ENCODE measurements at places on chromosomes 3 and 15.
A peak's percentile ranks its signal among the peaks of the same experiment; 100 is the strongest.

- DNase-seq, result peak; percentile 28
Measured at GRCh38 chr3:184691397-184692231, 20.2 kb downstream of the MAGEF1 start.

GRCh38 chr3:8760506-8760905, 8.9 kb downstream of the OXTR start:
- no peak for DNase-seq

- DNase-seq, result no peak
Measured at GRCh38 chr15:49678655-49679054, 57.8 kb downstream of the DTWD1 start.

GRCh38 chr15:56469483-56469882, 4.5 kb upstream of the MNS1 start:
- DNase-seq, result no peak

DNA sequence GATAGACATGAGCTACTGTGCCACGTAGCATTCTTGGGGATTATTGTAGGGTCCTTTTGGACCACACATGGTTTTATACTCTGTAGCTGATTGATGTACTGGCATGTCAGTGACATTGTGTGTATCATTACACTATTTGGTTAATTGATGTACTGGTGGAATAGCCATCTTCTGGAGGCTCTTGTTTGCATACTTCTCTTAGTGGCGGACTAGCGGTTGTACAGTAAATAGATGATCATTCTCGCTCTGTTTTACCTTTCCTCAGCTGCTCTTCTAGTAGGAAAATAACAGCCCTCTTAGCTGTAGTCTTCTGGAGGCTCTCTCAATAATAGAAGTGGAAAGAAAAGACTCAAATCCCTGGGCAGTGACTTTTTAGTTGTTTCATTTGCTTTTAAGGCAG, 24.8 kb downstream of the IGF1R start:
- DNase-seq, result no peak

GRCh38 chr3:108757404-108757982, at the start of gene RETNLB:
Gene RETNLB, minus strand, starts transcription at chr3:108757410. Its CDS starts 225 bp downstream, at chr3:108757185.
- no peak for DNase-seq

DNA sequence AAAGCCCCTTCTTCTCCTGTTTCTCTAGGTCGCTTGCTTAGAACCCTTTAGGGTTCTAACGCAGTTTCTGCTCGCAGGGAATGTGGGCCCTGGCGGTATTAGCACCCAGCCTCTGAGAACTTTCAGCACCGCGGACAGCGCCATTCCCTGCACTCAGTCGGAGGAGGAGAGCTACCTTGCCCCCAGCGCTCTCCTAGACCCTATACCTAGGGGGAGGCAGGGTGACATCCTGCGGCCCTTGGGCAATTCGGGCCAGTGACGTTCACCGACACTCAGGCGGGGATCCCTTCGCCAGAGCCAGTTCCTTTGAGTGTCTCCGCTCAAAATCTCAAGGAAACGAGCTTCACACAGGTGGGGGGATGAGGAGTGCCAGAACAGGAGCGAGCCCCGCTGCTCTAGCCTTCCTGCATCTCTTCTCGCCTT, 1.3 kb downstream of the SLC7A14 start:
- no peak for DNase-seq

GRCh38 chr3:28018925-28019718, 222.3 kb upstream of the CMC1 start:
- DNase-seq, result no peak

GRCh38 chr15:36903922-36904556, 196.3 kb downstream of the MEIS2 start:
- DNase-seq, result no peak

DNA sequence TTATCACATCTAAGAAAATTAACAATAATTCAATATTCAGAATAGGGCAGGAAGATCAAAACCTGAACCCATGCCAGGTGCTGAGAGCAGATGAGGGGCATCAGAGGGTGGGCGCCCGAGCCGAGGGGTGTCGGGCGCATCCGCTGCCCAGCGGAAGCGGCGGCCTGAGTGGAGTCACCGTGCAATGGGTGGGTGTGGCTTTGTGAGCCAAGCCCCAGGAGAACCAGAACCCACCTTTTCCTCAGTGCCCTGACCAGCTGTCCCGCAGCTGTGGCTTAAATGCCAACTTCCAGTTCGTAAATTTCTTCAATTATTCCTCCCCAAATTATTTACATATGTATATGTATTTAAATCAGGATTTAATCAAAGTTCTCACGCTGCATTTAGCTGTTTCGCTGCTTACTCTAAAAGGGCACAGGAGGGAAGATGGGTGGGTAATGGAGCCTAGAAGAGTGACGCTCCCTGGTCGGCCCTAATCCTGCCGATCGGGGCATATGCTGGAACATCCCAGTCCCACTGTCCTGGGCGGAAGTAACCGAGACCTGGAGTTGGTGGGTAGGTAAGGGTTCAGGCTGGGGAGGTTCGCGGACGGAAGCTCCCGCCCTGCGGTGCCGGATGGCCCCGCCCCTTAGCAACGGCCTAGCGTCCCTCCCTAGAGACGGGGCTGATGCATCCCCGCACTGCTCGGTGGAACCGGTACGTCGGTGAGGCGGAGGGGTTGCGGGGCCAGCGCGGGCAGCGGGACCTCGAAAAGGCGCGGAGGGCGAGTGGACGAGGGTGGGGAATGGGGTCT, 1.3 kb downstream of the DNAH1 start:
- DNase-seq, result no peak

- DNase-seq, result no peak
Measured at GRCh38 chr3:98259-98654, 98.3 kb upstream of the CHL1 start.

DNA sequence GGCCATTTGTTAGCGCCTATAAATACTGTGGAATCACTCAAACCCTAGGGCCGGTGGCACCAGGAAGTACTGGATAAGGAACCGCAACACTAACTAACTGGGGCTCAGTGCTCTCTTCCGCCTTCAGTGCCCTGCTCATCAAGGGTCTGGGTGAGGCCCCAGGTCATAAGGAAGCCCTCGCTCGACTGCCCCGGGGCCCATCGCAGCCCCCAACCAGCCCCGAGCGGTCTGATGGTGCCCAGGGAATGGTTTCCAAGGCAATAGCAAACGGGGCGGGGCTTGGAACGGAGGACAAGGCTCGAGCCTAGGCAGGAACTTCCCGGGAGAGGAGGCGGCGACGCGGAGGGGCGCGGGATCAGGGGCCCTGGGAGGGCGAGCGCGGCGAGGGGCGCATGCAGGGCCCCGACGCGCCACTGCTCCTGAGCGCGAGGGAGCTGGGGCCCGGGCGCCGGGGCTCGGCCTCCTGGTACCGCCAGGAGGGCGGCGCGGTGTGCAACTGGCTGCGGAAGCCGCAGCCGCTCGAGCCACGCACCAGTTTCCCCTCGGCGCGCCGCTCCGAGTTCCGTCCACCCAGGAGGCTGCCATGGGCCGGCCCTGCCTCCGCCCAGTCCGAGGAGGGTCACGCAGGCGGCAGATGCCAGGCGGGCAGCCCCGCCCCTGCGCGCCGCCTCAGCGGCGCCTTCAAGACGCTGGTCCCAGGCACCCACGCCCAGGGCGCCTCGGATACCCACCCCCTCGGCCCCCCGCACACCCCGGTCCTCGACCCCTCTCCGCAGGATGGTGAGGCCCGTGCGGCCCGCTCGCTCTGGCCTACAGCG, at the start of gene TTLL3:
TTLL3 (plus strand) TSS at position 648 of the 818 bp plus-strand sequence. CDS start 400 bp downstream, outside the sequence.
- DNase-seq, result no peak

GRCh38 chr3:61929617-61930016, 368.2 kb downstream of the PTPRG start:
- DNase-seq, result no peak

GRCh38 chr15:69669446-69669845, 216.8 kb downstream of the RPLP1 start:
- no peak for DNase-seq

- DNase-seq, result no peak
Measured at GRCh38 chr3:42499478-42499871, 3.0 kb upstream of the VIPR1 start.

DNA sequence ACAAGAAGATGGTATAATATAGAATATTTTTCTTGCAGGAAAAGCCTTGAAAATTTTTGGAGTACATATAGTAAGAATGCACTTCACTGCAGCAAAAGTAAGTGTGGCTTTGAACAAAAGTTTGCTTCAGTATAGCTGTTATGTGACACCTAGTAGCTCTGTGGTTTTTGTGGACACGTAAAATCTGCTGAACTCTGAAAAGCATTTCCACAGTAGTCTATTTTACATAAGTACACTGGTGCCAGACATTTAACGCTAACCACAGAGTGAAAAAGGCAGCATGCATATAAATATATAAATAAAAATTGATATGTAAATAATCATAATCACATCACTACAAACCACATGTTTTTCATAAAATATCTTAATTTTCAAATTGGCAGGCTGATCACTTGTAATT, 39.8 kb downstream of the CGGBP1 start:
- no peak for DNase-seq

DNA sequence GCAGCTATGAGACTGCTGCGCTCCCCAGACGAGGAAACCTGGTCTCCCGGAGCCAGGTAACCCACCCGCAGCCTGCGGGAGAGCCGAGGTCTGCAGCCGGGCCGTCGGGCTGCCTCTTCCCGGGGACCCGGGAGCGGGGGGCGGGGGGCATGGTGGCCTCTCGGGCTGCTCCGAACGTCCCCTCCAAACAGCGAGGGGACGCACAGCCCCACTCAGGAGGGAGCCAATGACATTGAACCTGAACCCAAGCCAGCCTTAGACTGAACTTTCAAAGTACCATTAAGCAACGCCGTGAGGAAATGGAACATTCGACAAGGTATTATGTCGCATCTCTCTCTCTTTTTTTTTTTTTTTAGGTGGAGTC, 29.8 kb upstream of the ALDH1A3 start:
- DNase-seq, result no peak

- DNase-seq, result no peak
Measured at GRCh38 chr3:111976254-111976653, 2.6 kb upstream of the ABHD10 start.

GRCh38 chr3:117404730-117405129, 695.2 kb downstream of the TUSC7 start:
- DNase-seq, result no peak

- no peak for DNase-seq
Measured at GRCh38 chr3:180563406-180563805, 38.6 kb upstream of the TTC14 start.

- no peak for DNase-seq
Measured at GRCh38 chr3:195805181-195805580, 6.5 kb downstream of the MUC4 start.

- no peak for DNase-seq
Measured at GRCh38 chr3:86887876-86888275, 103.1 kb downstream of the VGLL3 start.

- no peak for DNase-seq
Measured at GRCh38 chr3:143526011-143526545, 322.2 kb downstream of the SLC9A9 start.

- DNase-seq, result no peak
Measured at GRCh38 chr3:8491271-8492144, 10.1 kb upstream of the LMCD1 start.

- peak; percentile 3 for DNase-seq
Measured at GRCh38 chr15:75842722-75843677, at the start of gene UBE2Q2. Gene UBE2Q2, plus strand, starts transcription at chr15:75843447. Its CDS starts 220 bp downstream, at chr15:75843667.

DNA sequence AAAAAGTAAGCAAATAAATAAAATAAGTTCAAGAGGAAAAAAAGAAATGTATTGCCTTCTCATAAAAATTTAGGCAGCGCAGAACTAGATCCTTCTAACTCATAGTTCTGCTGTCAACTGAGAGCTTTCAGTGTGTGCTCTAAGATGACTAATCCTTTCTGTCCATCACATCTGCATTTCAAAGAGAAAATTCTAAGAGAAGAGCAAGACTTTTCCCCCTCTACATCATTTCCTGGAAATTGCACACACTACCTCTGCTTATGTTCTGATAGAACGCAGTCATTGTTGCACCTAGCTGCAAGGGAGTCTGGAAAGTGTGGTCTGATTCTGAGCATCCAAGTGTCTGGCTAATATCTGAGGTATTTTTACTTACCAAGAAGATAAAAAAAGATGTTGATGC, 39.6 kb upstream of the SLCO3A1 start:
- no peak for DNase-seq

DNA sequence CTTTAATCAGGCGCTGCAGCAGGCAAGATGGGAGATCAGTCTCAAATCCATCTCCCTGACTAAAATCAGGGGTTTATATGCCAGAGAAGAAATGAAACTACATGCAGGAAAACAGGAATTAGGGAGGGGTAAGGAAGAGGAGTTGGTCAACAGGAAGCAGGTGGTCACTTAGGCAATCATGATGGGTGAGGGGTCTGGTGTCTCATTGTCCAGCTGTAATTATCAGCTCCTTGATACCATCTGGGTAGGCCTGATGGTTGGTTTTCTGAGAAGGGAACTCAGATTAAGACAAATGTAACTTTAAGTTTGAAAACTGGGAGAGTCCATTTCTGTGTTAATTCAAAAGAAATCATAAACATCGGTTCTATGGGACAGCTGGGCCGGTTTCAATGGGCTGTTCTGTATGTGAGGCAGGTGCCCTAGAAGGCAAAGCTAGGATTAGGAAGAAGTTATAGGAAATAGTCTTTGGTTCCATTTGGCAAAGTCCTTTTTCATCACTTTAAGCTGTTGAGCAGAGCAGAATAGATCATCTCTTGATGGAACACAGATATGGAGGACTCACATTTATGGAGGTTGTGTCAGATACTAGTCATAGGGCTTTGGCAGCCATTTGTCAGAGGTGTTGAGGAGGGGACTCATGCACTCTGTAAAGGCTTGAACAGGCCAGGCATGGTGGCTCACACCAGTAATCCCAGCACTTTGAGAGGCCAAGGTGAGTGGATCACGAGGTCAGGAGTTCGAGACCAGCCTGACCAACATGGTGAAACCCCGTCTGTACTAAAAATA, 149.4 kb downstream of the VGLL4 start:
- no peak for DNase-seq

DNA sequence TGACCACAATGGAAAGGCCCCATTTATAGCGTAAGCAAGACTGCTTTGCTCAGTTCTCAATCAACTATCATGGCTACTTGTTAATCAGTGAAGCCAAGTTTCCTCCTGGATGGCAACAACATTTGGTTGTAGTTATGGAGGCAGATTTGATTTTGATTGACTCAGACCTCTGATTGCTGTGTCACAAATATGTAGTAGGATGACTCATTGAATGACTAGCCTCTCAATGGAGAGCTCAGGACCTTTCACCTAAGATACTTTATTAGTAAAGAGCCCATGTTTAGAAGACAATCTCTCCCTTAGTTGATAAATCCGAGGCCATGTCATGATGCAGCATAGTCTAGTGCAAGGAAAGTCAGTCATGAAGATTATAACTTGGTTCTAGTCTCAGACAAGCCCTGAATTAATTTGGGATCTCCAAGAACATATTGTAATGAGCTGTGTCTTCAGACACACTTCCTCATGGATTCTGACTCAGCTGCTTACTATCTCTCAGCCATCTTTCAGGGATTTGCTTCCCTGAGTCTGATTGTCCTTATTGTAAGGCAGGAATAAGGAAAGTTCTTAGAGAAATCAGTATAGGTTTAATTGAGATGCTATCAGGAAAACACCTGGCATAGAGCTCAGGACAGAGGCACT, 397.4 kb upstream of the TMCO5A start:
- no peak for DNase-seq

Measured in BJ (cell line).